Caco-2 (cell line): ENCODE measurements at places on chromosomes 11 and 22. TPM values are rescaled to one million over a fixed set of nuclear protein-coding genes. Genes with fewer than 3 reads are reported as not detected.

ELF5 gene
- 0.11 and 0.26 TPM in 2 replicates for total RNA-seq

PDE3B gene
- 20.6 and 21.8 TPM in 2 replicates for total RNA-seq

RASL10A gene
- 1.1 and 1.8 TPM in 2 replicates for total RNA-seq

DNA sequence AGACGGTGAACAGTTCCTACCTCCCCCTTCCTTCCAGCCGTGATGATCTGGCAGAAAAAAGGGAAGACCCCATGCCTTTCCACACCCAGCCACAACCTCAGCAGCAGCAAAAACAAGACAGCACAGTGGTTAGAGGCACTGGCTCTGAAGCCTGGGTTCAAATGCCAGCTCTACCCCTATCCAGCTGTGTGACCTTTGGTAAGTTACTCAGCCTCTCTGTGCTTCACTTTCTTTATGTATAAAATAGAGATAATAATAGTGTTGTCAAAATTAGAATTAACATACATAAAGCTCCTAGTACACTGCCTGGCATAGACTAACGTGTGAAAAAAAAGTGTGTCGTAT is 4.2 kb downstream of the NRXN2 start:
- no peak for DNase-seq

GRCh38 chr11:100563541-100564280 is 123.4 kb upstream of the ARHGAP42 start:
- DNase-seq, result no peak

GRCh38 chr11:73223998-73224730 is 6.1 kb downstream of the P2RY2 start:
- DNase-seq, result no peak

DNA sequence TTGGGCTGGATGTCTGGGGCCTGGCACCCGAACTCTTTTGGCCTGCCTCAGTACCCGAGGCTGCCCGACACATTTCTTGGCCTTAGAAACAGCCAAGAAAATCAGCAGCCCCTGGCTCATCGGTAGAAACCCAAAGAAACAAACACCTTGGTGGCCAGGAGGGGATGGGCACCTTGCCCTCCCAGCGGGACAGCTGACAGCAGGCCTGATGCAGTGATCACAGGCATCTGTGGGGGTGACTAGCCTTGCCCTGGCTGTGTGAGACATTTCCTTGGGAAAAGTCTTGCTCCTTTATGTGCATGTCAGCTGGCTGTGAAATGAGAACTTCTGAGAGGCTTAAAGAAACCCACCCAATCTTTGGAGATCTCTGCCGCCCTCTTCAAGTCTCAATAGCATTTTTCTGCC is 60.9 kb downstream of the SMIM38 start:
- DNase-seq, result peak; percentile 31
